ENCODE measurements at places on chromosomes 7 and 10.

GRCh38 chr10:110815354-110816004 lies 56.2 kb upstream of the PDCD4 start:
- no peaks in the 10 kb centered on the region for H3K4me1 ChIP-seq
- no peak overlapping the region for H3K4me3 ChIP-seq
- no peaks in the 10 kb centered on the region for H3K36me3 ChIP-seq
- no peaks in the 10 kb centered on the region for H3K27me3 ChIP-seq
- no peak overlapping the region for H3K27ac ChIP-seq

DNA sequence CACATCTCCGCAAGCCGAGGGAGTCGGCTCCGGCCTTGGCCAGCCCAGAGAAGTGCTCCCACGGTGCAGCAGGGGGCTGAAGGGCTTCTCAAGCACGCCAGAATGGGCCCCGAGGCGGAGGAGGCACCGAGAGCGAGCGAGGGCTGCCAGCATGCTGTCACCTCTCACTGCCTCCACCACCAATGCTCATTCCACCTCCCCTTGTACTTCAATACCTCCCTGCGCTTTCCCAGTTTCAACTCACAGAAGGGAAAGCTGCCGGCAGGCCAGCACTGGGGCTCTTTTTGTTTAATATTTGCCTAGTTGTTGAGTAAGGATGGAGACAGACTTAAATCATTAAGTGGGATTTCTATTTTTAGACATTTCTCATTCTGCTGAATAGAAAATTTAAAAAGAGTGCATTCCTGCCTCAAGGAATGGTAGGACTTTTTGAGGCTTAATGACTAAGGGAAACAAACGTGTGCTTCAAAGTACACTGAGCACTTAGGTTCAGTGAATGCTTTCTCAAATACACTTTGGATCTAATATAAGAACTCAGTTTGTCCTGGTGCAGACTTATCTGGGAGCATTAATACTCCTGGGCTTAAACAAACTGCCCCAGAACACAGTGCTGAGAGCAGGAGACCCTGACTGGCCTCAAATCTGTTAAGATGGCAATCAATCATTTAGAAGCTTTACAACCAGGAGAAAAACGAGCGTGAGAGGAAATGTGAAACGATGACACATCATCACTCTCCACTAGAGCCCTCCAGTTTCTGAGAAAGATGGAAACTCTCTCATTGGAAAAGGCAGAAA lies 131.2 kb downstream of the RALA start:
- H3K4me3 ChIP-seq = no peak overlapping the region
- H3K27me3 ChIP-seq = no peaks in the 10 kb centered on the region
- H3K4me1 ChIP-seq = peaks cover 2% of the 10 kb centered on the region

GRCh38 chr10:47380341-47381102 lies 3.6 kb downstream of the ZNF488 start:
- no peak overlapping the region for H3K27ac ChIP-seq
- DNase-seq = no peak
- no peaks in the 10 kb centered on the region for H3K36me3 ChIP-seq
- H3K27me3 ChIP-seq = peaks cover 2% of the 10 kb centered on the region

GRCh38 chr7:28038175-28038797 lies 142.3 kb downstream of the JAZF1 start:
- H3K27me3 ChIP-seq = no peaks in the 10 kb centered on the region
- no peaks in the 10 kb centered on the region for H3K36me3 ChIP-seq
- no peak for DNase-seq
- no peak overlapping the region for H3K27ac ChIP-seq

DNA sequence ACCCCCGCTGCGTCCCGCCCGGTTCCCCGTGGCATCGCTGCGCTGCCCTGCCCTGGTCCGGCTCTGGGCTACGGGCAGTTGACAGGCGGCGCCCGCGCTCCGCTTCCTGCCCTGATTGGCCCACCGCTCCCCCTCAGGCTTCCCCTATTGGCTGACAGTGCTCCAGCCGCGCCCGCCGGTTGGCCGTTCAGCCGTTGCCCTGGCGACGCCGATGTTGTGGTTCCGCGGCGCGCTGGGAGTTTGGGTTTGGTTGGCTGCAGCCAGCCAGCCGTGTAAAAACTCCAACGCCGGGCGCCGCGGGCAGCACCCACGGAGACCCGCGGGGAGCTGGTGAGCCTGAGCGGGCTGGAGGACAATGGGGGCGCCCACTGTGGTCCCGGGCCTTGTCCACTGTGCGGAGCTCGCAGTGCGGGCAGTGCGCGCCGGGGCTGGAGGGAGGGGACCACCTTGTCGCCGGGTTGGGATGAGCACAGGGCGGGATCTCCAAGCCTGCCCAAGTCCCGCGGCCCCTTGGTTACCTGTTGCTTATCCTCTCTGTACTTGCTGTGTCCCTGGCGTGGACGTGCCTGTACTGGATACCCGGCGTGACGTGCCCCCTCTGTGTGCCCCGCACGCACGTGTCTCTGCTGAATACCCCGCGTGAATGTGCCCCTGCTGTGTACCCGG lies at the start of gene C7orf57:
C7orf57 (plus strand) TSS at position 243 of the 666 bp plus-strand sequence. CDS start 766 bp downstream, outside the sequence.
- H3K4me1 ChIP-seq = peaks cover 4% of the 10 kb centered on the region
- H3K27me3 ChIP-seq = no peaks in the 10 kb centered on the region
- H3K27ac ChIP-seq = no peak within 1 kb of the TSS
- peak; percentile 88 for DNase-seq
- H3K36me3 ChIP-seq = no peaks in the 10 kb centered on the region
- peak within 1 kb of the TSS; percentile 51 for H3K4me3 ChIP-seq

GRCh38 chr7:98870807-98871491 lies 1.1 kb upstream of the TMEM130 start:
- peaks cover 59% of the 10 kb centered on the region for H3K4me1 ChIP-seq
- H3K4me3 ChIP-seq = peak overlapping the region; percentile 67
- peak; percentile 72 for DNase-seq

- H3K4me1 ChIP-seq = no peaks in the 10 kb centered on the region
- H3K36me3 ChIP-seq = no peaks in the 10 kb centered on the region
- H3K27me3 ChIP-seq = no peaks in the 10 kb centered on the region
- no peak overlapping the region for H3K27ac ChIP-seq
Measured at GRCh38 chr7:111011520-111011919, 79.4 kb upstream of the LRRN3 start.

GRCh38 chr10:74113546-74113945 lies 37.1 kb downstream of the AP3M1 start:
- H3K4me3 ChIP-seq = no peak overlapping the region
- no peak overlapping the region for H3K27ac ChIP-seq
- H3K4me1 ChIP-seq = peaks cover 3% of the 10 kb centered on the region
- DNase-seq = no peak
- H3K27me3 ChIP-seq = no peaks in the 10 kb centered on the region

DNA sequence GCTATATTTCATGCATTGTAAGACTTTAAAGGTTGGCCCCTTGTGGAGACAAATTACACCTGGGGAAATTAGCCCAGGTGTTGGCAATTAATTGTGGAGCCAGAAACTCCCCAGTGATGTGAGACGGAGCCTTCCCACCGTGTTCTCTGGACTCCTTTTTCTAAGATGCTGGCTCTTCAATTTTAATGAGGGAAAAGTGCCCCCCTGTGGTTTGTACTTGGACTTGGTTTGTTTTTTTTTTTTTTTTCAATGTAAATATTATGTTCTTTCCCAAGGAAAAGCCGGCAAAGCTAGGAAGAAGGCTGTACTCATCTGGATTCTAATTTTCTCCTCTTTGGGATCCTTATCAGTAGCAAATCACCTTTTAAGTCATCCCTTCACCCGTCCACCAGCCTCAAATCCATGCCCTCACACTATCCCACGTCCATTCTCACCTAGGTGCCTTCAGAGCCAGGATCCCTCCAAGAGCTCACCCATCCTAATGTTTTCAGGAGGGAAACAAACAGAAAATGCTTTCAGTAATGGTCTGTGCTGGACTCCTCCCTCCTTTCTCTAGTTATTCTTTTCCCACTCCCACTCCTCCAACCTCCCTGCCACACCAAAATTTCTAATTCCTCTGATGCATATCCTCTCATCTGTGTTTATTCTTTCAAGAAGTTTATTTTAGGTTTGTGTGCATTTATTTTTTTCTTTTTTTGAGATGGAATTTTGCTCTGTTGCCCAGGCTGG lies 20.4 kb upstream of the ST8SIA6 start:
- no peaks in the 10 kb centered on the region for H3K27me3 ChIP-seq
- no peaks in the 10 kb centered on the region for H3K36me3 ChIP-seq
- DNase-seq = no peak

GRCh38 chr10:96319754-96320474 lies 15.7 kb downstream of the DNTT start:
- H3K36me3 ChIP-seq = no peaks in the 10 kb centered on the region
- no peak overlapping the region for H3K4me3 ChIP-seq
- DNase-seq = no peak
- H3K27ac ChIP-seq = no peak overlapping the region
- no peaks in the 10 kb centered on the region for H3K27me3 ChIP-seq

DNA sequence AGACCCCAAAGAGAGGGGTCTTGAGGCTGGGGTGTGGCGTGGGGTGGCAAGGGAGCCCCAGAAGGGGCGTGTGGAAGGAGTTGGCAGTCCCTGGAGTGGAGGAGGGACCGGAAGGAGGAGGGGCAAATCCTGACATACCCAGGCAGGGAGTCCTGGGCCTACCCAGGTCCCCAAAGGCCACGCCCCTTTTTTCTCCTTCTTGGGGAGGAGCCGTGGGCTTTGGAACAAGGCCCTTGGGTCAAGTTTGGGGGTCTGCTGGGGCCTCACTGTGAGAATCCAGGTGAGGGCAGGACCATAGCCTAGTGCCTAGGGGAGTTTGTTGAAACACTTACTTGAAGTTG lies 1.2 kb upstream of the SMARCD3 start:
- peaks cover 21% of the 10 kb centered on the region for H3K4me1 ChIP-seq
- no peak for DNase-seq
- H3K4me3 ChIP-seq = no peak overlapping the region
- no peak overlapping the region for H3K27ac ChIP-seq
- H3K36me3 ChIP-seq = no peaks in the 10 kb centered on the region

DNA sequence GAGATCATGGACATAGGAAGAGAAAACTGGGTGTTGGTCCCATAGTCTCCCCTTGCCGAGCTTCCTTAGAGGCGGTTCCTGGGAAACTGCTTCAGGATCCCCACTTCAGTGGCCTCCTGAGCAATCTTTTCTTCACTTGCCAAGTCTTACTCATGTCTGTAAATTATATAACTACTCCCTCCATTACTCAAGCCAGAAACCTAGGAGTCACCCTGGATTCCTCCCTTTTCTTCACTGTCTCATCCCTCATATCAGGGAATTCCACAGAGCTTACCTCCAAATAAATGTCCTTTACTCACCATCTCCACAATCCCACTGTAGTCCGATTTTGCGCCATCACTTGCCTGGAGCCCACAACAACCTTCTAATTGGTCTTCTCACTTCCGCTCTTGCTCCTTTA lies 29.1 kb upstream of the TRUB1 start:
- H3K4me3 ChIP-seq = no peak overlapping the region
- H3K27ac ChIP-seq = no peak overlapping the region
- DNase-seq = no peak
- H3K4me1 ChIP-seq = no peaks in the 10 kb centered on the region

DNA sequence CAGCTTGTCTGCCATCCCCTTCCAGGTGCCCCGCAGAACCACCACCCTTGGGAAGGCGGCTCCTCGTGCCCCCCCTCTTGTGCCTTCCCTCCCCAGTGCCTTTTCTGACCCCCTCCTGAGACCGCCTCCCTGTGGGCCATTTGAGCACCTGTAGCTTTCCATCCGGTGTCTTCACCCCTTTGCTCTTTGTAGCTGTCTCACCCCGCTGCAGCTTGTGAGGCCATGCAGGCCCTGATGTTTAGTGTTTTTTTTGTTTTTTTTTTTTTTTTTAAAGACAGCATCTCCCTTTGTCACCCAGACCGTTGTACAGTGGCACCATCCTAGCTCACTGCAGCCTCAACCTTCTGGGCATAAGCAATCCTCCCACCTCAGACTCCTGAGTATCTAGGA lies 52.5 kb downstream of the CUX1 start:
- no peaks in the 10 kb centered on the region for H3K27me3 ChIP-seq
- DNase-seq = peak; percentile 93
- H3K36me3 ChIP-seq = peaks cover 16% of the 10 kb centered on the region
- peak overlapping the region; percentile 100 for H3K27ac ChIP-seq

DNA sequence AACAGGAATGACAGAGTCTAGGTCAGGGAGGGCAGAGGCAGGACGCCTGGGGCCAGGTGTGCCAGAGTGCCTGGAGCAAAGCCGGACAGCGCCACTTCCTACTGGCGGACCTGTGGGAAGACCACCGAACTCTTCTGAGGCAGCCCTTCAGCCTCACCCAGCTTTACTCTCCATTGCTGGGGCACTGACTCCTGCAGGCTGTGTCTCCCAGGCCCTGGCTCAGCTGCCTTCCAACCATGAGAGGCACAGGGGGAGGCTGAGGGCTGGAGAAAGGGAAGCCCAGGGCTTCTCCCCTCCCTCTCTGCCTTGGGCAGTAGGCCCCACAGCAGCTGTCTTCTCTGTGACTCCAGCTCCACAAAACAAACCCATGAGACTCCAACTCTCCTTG lies 139.6 kb upstream of the UNC5B start:
- H3K4me3 ChIP-seq = no peak overlapping the region
- no peaks in the 10 kb centered on the region for H3K27me3 ChIP-seq
- no peak for DNase-seq
- H3K27ac ChIP-seq = no peak overlapping the region
- H3K36me3 ChIP-seq = no peaks in the 10 kb centered on the region
- no peaks in the 10 kb centered on the region for H3K4me1 ChIP-seq

GRCh38 chr7:46317256-46317655 lies 396.2 kb upstream of the IGFBP3 start:
- peaks cover 12% of the 10 kb centered on the region for H3K4me1 ChIP-seq
- DNase-seq = no peak
- no peaks in the 10 kb centered on the region for H3K36me3 ChIP-seq
- no peak overlapping the region for H3K4me3 ChIP-seq

GRCh38 chr10:404346-404745 lies 269.1 kb downstream of the ZMYND11 start:
- H3K4me3 ChIP-seq = no peak overlapping the region
- no peaks in the 10 kb centered on the region for H3K4me1 ChIP-seq
- H3K27me3 ChIP-seq = no peaks in the 10 kb centered on the region
- no peak for DNase-seq
- H3K27ac ChIP-seq = no peak overlapping the region
- no peaks in the 10 kb centered on the region for H3K36me3 ChIP-seq

GRCh38 chr7:42055171-42055570 lies 181.8 kb downstream of the GLI3 start:
- H3K27ac ChIP-seq = no peak overlapping the region
- H3K27me3 ChIP-seq = no peaks in the 10 kb centered on the region
- DNase-seq = no peak
- no peak overlapping the region for H3K4me3 ChIP-seq
- H3K36me3 ChIP-seq = no peaks in the 10 kb centered on the region
- H3K4me1 ChIP-seq = no peaks in the 10 kb centered on the region

DNA sequence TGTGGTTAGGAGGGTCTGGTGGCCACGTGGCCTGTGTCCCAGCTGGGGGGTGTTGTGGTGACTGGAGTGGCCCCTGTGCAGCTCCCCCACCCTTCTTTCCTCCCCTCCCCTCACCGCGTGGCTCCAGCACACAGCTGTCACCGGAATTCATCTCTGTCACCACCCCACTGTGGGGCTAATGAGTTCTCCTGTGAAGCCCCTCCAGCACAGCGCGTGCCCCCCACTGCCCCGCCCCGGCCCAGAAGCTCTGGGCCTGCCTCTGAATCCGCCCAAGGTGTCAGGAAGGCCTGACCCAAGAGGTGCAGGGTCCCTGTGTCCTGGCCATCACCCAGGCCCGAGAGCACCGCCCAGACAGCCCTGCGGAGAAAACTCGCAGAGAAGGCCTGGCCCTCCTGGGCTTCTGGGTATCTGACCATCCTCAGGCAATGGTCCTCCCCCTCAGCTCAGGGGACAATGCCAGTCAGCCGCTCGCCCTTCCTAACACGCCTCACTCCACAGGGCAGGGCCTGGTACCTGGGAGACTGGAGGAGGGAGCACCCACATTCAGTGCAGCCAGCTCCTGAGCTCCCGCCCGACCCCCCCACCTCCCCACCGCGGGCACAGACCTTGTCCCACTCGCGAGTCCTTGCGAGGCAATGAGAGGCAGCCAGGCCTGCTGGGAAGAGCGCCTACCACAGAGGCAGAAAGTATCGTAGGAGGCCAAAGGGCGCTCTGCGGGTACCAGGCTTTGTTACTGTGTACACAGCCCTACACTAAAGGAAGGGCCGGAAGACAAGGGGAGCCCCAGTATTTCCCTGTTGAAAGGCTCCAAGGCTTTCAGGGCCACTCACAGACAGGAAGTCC lies 38.2 kb downstream of the GBX1 start:
- no peak for DNase-seq
- H3K27me3 ChIP-seq = no peaks in the 10 kb centered on the region
